ENCODE measurements at places on chromosomes 4 and X. TPM values are rescaled to one million over a fixed set of nuclear protein-coding genes. Genes with fewer than 3 reads are reported as not detected.

The CXCL10 gene
- total RNA-seq: not detected

The CNKSR2 gene
- total RNA-seq: not detected

The PAGE4 gene
- not detected for total RNA-seq

The RIPPLY1 gene
- not detected for total RNA-seq

The IQCM gene
- total RNA-seq: 0.94 TPM

The RHOXF2B gene
- not detected for total RNA-seq

The CDX4 gene
- not detected for total RNA-seq

The TMPRSS11A gene
- not detected for total RNA-seq

The FAM133A gene
- not detected for total RNA-seq

The SCML2 gene
- total RNA-seq: 1.4 TPM

DNA sequence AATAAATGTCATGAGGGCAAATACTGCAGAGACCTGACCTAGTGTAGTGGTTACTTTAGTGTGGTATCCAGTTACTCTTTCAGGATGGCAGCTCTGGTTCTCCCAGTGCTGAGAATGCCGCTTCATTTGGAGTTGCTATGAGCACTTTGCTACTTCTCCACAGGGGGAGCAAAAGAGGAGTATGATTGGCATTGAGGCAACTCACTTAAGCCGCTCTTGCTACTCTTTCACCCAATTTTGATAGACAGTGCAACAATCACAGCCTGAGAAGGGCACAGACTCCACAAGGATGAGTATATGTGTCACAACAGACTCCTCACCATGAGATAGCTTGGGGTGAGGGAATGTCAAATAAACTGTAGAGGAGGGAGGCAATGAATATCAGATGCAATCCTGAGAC lies 81.2 kb downstream of the NPY1R start:
- peak; percentile 14 for DNase-seq

GRCh38 chrX:21394792-21395191 lies 20.6 kb downstream of the CNKSR2 start:
- DNase-seq: no peak

DNA sequence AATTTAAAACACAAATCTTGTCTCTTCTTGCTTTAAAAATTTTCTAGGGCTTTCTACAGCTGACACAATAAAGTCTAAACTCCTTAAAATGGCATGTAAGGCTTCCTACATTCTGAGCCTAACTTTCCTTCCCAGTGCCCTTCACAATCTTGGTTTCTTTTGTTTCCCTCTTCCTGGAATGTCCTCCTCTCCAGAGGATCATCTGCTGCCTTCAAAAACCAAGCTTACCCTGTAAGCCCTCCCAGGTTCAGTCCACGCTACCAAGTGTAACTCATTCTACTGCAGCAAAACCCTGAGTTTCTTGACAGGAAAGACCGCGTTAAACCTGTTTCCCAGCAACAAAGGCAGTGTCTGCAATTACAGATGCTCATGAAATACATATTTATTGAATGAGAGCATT lies 91.3 kb downstream of the SHISA3 start:
- no peak for DNase-seq

DNA sequence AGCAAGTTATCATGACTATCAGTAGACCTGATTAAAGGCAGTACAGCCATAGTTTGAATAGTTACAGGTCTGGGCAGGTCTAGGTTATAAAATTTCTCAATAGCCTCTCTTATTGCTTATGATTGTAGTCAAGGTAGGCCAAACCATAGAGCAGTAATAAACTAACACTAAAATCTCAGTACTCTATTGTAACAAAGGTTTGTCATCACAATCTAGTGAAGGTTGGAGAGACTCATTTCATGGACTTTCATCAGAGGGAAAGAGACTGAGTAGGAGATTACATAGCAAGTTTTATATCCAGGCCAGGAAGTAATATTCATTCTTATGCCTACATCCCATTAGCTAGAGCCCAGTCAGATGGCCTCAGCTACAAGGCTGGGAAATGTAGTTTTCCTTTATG lies 141.0 kb downstream of the ASB9 start:
- DNase-seq: no peak

DNA sequence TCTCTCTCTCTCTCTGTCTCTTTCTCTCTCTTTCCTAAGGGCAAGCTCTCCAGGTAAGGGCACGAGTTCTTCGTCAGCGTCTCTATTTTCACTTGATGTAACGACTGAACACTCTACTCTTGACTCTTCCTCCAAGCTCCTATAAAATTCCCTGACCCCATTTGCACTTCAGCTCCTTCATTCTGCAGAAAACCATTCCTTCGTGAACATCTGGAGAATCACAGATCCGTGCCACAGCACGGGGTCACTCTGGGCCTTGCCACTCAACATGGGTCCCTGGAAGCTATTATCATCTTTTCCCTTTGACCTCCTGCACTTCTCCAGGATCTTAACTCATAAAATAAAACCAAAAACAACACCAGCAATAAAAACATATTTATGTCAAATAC lies 112.0 kb upstream of the LNX1 start:
- DNase-seq: no peak

- no peak for DNase-seq
These were observed 57.4 kb downstream of the PSAPL1 start for GRCh38 chr4:7377223-7377865.

DNA sequence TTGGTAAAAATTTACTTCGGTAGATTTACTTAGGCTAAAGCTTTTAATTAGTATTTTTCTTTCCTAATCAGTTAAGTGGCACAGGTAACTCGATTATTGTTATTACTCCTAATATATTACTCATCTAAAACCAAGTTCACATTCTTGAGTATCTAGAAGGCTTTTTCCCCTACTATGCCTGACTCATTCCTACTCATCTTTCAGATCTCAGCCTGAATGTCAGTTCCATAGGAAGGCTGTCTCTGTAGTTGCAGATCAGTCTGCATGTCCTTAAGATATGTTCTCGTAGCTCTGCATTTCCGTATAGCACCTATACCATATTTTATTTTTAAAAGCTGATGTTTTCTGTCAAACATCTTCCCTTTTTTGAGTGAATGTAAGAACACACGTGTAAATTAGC lies 5.9 kb upstream of the FAM184B start:
- DNase-seq: no peak

- no peak for DNase-seq
These were observed 38.1 kb upstream of the STIM2 start for GRCh38 chr4:26822546-26822945.

DNA sequence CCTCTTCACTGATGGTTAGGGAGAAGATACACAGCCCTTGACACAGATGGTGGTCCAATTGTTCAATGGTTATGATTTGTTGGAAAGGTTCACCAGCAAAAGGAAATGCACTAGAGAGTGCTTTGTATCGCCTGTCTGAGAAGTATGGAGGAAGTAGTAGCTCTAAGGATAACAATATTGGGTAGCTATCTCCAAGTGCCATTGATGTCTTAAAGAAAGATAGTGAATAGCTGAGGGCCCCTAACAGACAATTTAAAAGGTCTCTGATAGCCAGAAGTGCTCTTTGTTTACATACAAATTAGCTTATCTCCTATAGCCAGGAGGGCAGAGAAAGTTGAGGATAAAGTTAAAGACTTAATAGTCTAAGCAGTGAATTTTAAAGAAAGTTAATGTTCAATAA lies 33.9 kb upstream of the BLTP1 start:
- no peak for DNase-seq

- DNase-seq: no peak
These were observed 278.0 kb upstream of the BOD1L1 start for GRCh38 chr4:13905543-13905942.

DNA sequence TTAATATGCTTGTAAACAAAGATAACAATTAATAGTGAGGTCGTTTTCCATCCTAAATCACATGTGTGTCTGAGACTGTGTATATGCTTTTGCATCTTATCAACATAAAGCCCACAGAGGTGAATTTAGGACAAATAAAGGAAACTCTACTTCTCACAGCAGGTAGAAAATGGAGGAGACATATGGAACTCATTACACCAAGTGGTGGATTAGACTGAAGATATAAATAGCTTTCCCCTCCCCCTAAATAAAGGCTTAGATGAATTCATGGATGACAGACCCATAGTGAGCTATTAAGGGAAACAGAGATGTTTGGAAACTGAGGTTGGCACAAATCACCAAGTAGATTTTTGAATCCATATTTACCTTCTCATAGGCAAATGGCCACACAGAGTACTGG lies 79.7 kb downstream of the GRIA3 start:
- DNase-seq: no peak

GRCh38 chr4:101103381-101104142 lies 243.8 kb downstream of the PPP3CA start:
- no peak for DNase-seq

- DNase-seq: no peak
These were observed 165.6 kb upstream of the HCCS start for GRCh38 chrX:10945498-10945897.

GRCh38 chrX:111505783-111506182 lies 5.7 kb upstream of the SERTM2 start:
- DNase-seq: no peak

DNA sequence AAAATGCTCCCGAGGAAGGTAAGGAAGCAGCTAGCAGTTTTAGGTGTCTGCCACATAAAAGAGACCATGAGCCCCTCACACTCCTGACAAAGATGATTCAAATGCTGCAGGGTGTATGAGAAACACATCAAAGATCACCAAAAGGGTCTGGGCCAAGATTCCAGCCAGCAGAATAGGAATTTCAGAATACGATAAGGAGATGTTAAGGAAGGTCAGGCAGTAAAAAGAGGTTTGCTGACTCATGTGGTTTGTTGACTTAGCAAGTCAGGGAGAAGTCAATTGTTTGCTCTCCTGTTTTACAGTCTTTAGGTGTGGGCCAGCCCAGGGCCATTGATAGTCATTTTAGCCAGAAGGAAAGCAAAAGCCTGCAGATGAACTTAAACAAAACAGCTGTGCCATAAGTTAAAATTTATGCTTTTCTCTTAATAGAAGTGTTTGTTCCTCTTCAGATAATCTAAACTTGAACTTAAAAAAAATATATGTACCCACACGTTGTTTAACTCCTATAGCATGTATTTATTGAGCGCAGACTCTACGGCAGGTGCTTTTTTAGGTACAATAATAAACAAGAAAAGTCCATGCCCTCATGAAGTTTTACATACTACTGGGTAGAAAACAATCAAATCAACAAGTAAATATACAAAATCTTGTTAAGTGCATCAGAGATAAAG lies 115.6 kb downstream of the CAMK2D start:
- peak; percentile 30 for DNase-seq

GRCh38 chr4:1632109-1633104 lies 51.7 kb downstream of the FAM53A start:
- no peak for DNase-seq

DNA sequence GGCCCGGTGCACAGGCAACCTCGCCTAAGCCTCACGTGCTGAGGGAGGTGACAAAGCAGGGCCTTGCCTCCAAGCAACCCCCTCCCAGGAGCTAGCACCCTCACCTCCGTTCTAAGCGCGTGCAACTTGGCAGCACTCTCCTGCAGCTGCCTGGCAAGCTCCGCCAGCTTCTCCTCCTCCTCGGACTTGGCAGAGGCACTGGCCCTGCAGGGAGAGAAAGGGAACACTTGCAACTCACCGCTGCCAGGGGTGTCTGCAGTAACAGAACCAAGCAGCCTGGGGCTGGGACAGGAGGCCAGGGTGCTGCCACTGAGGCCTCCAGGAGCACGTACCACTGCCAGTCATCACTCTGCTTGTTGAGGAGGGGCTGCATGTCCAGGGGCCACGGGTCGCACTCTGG lies 10.3 kb upstream of the TREX2 start:
- DNase-seq: no peak

DNA sequence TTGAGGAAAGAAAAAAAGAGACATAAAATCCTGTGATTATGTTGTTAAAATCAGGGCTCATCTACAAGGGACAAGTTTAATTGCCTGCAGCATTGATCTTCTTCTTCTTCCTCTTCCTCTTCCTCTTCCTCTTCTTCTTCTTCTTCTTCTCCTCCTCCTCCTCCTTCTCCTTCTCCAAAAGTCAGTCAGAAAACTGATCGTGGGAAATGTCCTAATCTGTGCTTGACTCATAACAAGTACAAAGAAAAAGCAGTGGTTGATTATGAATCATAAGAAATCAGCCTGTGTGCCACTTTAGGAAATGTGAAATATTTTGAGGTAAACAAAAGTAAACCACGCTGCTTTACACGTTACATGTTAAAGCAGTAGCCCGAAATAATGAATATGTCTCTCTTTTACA lies 2.7 kb upstream of the ATP10D start:
- peak; percentile 41 for DNase-seq

DNA sequence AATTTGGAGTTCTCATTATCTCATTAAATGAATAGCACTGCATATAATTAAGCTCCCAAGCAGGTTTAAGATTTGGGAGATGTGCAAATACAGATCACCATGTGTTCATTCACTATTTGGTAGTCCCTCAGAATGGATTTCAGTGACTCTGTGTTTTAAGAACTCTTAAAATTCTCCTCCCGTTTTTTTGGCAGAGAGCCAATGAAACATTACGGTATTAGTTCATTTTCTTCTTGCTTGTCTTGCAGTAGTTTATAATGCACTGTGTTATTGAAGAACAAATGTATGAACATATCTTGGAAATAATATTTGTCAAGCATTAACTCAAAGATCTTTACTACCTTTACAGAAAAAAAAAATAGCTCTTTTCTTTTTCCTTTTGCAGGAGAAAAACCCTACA lies 32.7 kb downstream of the KLF3 start:
- DNase-seq: no peak

GRCh38 chr4:171067422-171067821 lies 745.8 kb upstream of the GALNTL6 start:
- no peak for DNase-seq

- DNase-seq: no peak
These were observed 94.3 kb downstream of the GPRIN3 start for GRCh38 chr4:89213382-89213701.

DNA sequence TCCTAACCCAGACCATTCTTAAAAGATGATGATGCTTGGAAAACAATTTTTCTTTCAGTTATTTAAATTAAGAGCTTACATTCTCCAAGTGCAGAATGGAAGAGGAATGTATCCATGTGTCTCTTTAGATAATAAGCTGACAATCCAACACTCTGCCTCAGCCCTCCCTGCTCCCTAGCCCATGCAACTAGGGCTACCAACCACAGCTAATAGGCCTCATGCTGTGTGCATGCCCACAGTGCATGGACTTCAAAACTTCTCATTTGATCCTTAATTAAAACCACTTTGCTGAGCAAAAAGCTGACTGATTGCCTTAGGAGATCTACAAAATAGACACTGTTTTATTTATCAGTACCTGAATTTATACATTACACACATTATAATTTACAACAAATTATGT lies 473.9 kb downstream of the GALNTL6 start:
- no peak for DNase-seq

GRCh38 chr4:67091673-67092072 lies 453.6 kb downstream of the CENPC start:
- DNase-seq: peak; percentile 80

DNA sequence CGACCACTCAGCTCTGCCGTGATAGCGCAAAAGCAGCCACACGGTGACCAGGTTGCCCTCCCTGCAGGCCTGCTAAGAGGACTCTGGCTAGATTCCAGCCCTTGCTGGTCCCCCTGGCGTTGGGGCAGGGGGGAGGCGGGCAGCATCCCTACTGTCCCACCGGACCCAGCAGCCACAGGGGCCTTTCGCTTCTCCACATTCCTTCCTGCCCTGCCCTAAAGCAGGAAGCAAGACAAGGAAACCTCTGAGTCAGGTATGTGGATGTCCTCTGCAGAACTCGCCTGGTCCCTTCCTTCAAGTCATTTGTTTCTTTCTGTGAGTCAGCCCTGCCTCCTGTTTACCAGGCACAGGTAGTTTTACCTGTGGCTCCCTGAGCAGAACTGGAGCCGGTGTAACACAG lies 60.2 kb upstream of the CLDN34 start:
- no peak for DNase-seq

GRCh38 chr4:6695660-6696610 lies 2.3 kb downstream of the S100P start:
- no peak for DNase-seq

- no peak for DNase-seq
These were observed 216.9 kb upstream of the ETNPPL start for GRCh38 chr4:108979759-108980158.

Data from myocyte (in vitro differentiated cells).